MCF 10A (cell line): ENCODE measurements at places on chromosomes 6 and 20. TPM values are rescaled to one million over a fixed set of nuclear protein-coding genes. Genes with fewer than 3 reads are reported as not detected.

- peak; percentile 48 for DNase-seq
- H3K27ac ChIP-seq: no peak overlapping the region
- no peaks in the 10 kb centered on the region for H3K27me3 ChIP-seq
These were observed 146.9 kb downstream of the MACROD2 start for GRCh38 chr20:14142171-14142570.

GRCh38 chr6:128139519-128139918, 238.7 kb upstream of the THEMIS start:
- no peaks in the 10 kb centered on the region for H3K27me3 ChIP-seq
- H3K27ac ChIP-seq: no peak overlapping the region
- H3K4me3 ChIP-seq: no peak overlapping the region
- peak; percentile 67 for DNase-seq

DNA sequence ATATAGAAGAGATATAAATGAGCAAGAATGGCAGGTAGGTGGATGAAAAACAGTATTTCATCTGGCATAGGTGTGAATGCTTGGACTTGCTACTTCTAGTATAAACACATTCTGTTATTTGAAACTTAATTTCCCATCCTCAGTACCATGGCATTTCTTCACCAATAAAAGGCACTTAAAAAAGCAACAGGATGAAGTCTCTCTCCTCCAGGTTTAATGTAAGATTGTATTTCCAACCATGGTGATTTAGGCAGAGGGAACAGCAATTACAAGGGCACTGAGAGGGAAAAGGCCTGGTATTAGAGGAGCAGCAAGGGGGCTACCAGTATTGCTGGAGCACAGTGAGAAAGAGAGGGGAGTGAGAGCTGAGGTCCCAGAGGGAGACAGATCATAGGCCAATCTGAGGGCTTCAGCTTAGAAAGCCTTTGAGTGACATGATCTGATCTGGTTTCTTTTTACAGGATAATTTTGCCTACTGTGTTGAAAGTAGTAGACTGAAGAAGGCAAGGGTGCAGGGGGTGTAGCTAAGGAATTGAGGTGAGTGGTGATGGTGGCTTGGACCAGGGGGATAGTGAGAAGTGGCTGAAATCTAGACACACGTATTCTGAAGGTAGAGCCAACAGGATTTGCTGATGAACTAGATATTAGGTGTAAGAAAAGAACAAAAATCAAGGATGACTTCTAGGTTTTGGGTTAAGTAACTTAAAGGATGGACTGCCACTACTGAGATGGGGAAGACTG, 67.8 kb upstream of the SMIM29 start:
- H3K4me3 ChIP-seq: no peak overlapping the region
- no peaks in the 10 kb centered on the region for H3K27me3 ChIP-seq

- peaks cover 7% of the 10 kb centered on the region for H3K4me1 ChIP-seq
- H3K27me3 ChIP-seq: no peaks in the 10 kb centered on the region
- no peak overlapping the region for H3K4me3 ChIP-seq
These were observed 16.6 kb upstream of the EZR start for GRCh38 chr6:158835616-158836221.

Gene SERPINB6
- total RNA-seq: 68.5 and 75.6 TPM in 2 replicates

DNA sequence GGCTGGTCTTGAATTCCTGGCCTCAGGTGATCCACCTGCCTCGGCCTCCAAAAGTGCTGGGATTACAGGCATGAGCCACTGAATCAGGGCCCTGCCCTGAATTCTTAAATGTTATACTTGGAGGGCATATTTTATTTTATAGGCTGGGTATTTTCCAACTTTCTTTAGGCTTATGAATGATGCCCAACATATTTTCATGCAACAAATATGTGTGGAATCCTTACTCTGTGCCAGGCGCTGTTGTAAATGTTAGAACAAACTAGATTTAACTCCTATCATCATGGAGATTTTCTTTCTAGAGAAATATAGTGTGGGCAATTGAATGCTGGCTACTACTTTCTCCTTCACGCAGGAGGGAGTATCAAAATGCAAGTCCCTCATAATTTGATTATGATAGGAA, 71.2 kb downstream of the SAMD5 start:
- H3K4me1 ChIP-seq: peaks cover 7% of the 10 kb centered on the region
- DNase-seq: no peak
- no peak overlapping the region for H3K27ac ChIP-seq
- H3K4me3 ChIP-seq: no peak overlapping the region
- H3K27me3 ChIP-seq: no peaks in the 10 kb centered on the region

DNA sequence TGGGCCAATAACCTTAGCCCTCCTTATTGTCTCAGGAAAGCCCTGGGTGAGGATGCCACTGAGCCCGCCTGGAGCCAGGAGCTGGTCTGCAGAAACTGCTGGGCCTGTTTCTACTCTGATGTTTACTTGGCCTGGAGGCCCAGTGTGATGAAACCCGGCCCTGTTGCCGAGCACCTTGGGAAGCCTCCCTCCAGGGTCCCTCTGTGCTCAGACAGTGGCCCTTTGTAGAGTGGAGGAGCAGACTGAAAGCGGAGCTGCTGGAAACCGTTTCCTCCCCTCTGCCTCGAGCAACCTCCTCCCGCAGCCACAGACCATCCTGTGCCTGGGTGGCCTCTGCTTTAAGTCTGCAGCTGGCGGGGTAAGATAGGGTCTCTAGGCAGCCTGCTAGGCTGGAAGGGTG, 84.1 kb upstream of the EPB41L1 start:
- H3K27me3 ChIP-seq: no peaks in the 10 kb centered on the region
- no peaks in the 10 kb centered on the region for H3K4me1 ChIP-seq
- H3K4me3 ChIP-seq: no peak overlapping the region
- no peak for DNase-seq
- H3K36me3 ChIP-seq: no peaks in the 10 kb centered on the region
- H3K27ac ChIP-seq: no peak overlapping the region
